Breast epithelium (tissue), 4 donors: ENCODE measurements at places on chromosomes 12 and 14. TPM values are rescaled to one million over a fixed set of nuclear protein-coding genes. Genes with fewer than 3 reads are reported as not detected.

ATP5MC2 gene
- 286 TPM for total RNA-seq

SVOP gene
- total RNA-seq, result not detected

ANO2 gene
- total RNA-seq, result 5.0 TPM

ACRBP gene
- total RNA-seq, result 0.66 TPM

TPH2 gene
- total RNA-seq, result not detected

RDH5 gene
- total RNA-seq, result 18.9 TPM

GRCh38 chr14:32492457-32492856 is 163.4 kb downstream of the AKAP6 start:
- DNase-seq, result no peak

DNA sequence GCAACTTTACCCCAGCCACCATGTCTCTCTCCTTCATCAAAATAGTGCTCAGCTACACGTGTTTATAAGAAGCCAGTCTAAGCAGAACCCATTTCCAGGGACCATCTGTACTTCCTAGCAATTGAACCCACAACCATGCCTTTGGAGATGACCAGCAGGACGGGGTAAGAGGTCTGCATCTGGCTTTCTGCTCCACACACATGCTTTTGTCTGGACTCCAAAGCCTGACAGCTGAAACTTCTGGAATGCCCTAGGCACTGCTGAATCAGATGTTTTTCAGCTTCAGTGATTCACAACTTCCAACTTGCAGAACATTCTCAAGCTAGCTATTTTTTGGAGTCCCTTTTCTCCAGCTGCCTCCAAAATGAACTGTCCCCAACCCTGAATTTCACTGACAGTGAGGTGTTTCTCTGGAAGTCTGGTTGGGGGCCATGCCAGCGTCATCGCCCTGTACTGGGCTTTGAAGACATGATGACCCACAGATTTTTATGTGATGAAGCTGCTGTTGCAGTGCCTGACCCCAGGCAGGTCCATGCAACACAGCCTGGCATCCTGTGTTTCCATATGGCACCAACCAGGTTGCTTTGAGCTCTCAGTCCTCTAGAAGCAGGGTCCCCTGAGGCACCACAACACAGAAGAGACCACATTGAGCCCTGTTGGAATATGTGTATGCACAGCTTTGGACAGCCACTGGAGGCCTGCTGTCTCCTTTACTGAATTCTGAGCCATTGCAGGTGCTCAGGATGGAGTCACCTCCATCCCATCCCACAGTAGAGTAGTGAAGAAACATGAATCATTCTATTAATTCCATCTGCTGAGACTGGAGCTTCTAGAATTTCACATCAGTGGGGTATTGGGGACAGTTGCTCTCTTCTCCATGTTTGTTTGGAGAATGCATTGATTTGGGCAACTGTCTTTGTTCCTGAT is 80.2 kb downstream of the NUAK1 start:
- no peak for DNase-seq

GRCh38 chr12:57591782-57592325 is 862 bp downstream of the PIP4K2C start:
- DNase-seq, result no peak

GRCh38 chr14:81805785-81806184 is 272.1 kb upstream of the SEL1L start:
- no peak for DNase-seq

- DNase-seq, result no peak
Observed at GRCh38 chr12:62873826-62874448, 61.0 kb downstream of the PPM1H start.

DNA sequence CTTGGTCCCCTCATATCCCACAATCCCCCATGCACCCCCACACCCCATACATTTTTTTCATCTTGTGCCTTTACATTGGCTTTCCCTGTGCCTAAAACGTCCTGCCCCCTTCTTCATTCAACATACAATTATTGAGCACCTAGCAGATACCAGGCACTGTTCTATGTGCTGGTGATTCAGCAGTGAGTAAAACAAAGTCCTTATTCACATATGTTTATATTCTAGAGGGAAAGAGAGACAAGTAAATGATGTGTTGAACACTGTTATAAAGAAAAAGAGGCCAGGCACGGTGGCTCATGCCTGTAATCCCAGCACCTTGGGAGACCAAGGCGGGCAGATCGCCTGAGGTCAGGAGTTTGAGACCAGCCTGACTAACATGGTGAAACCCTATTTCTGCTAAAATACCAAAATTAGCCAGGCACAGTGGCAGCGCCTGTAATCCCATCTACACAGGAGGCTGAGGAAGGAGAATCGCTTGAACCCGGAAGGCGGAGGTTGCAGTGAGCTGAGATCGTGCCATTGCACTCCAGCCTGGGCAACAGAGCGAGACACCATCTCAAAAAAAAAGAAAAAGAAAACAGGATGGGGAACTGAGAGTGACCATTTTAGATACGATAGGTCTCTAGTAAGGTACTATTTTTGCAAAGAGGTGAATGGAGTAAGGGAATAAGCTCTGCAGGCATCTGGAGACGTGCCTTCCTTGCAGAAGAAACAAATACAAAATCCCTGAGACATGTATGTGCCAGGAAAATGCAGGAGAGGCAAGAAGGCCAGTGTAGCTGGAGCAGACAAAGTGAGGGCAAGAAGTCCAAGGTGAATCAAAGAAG is 12.2 kb downstream of the SLC7A7 start:
- no peak for DNase-seq

DNA sequence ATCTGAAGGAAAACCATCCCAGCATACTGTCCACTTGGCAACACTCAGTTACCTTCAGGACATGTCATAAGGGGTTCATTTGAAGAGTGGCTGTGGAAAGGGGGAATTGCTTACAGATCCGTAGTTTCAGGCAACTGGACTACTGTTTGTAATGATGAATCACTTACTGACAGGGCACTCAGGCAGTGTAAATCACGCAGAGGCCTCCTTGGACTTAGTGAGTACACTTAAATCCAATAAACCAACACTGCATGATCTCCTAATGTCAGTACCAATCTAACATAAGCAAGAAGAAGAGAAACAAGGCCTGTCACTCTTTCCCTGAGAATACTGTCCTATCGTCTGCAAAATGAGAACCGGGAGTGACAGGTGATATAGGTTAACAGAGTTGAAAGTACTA is 104.8 kb downstream of the TRAFD1 start:
- no peak for DNase-seq
